ENCODE measurements at places on chromosomes 11 and 22.

GRCh38 chr11:45071232-45071631 is 75.2 kb upstream of the PRDM11 start:
- DNase-seq = no peak

DNA sequence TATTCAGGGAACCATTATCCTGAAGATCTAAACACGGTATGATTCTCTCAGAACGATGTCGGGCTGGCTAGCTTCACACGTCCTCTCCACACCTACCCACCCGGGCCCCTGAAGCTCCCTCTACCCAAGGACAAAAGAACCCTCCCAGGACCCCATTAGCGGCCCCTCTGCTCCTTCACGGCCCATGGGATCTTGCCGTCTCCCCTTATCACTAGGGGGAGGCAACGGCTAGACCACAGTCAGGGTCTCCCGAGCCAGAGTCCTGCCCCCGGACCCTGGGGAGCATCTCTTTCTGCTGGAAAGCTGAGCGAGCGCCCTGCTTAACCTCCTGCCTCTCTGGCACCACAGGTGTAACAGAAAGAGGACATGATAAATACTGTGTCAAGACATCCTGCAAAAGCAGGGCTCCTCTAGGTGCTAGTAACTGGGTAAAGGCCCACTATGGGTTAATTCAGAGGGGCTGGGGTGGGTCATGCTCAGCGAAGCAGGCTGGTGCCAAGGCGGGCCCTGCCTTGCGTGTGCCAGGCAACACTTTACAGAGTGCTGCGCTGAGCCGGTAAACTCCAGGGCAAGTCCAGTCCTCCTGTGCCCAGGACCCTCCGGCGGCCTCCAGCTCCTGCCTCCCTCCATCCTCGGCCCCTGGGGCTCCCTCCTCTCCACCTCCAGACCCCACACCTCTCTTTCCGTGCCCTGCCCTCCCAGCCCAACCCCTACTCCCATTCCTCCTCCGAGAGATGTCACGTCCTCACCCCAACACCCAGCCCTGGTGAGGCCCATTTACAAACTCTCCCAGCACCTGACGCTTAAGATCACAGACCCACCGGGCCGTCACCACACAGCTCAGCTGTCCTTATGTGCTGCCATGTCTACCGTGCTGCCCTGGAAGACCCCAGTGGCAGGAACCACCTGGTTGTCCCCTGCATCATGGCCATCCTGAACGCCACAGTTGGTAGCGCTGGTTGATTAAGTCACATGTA is 3.0 kb downstream of the TOLLIP start:
- no peak for DNase-seq

DNA sequence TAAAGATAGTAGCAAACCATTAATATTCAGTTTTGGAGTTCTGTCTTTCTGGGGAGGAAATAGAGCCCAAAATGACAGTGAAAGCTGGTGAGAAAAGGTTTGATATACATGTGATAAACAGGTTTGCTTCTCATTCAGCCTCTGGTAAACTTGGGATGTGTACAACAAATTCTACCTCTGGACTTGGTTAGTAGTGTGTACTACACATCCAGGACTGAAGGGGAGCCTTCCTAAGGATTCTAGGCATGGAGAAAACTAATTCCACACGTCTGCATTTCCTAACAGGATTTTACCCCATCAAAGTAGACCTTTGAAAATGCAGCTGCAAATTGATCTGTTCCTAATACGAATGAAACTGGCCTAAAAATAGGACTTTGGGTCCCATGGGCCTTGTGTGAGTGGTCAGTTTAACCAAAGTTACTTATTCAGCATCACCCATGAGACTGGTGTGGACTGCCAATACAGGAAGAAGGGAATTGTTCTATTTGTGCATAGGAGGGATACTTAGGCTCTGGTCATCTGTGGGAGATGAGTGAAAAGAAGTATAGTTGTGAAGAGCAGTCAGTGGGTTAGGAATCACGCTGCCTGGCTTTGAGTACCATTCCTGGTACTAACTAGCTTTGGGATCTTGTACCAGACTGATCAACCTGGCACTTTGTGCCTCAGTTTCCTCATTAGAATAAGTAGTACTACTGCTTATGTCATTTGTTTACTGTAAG is 74.2 kb downstream of the YAP1 start:
- no peak for DNase-seq

GRCh38 chr22:23565915-23566704 is 14.0 kb downstream of the IGLL1 start:
- DNase-seq = peak; percentile 59

DNA sequence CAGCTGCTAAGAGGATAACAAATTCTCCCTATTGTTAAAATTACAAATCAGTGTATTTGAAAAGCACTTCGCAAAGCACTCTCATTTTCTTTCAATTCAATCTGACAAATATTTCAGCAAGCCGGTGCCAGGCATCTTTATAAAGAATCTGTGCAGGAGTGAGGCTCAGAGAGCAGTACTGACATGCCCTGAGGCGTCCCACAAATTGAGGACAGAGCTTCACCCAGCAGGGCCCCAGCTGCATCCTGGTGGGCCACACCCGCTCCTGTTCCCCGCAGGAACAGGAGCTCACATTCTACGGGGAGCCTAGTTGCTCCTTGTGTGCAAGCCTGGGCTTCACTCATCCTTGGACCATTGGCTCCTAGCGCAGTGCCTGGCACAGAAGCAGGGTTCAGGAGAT is 60.9 kb upstream of the EIF3D start:
- DNase-seq = no peak

DNA sequence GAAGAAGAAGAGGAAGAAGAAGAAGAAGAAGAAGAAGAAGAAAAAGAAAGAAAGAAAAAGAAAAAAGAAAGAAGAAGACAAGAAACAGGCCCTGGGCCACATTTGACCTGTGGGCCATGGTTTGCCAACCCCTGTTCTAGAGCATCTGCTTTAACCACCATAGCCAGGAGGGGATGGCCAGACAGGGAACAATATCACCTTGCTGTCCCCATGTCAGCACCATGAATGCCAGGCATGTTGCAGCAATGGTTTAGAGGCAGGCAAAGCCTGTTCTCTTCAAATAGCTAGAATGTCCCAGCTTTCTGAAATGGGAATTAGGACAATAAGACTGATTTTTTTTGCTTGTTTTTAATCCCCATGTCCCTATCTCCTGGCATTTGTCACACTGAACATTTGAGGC is 338.6 kb upstream of the PLET1 start:
- no peak for DNase-seq

- no peak for DNase-seq
Measured at GRCh38 chr22:22598144-22598543, 39.1 kb upstream of the PRAME start.

- DNase-seq = peak; percentile 57
Measured at GRCh38 chr11:75233754-75234172, 6.8 kb upstream of the TPBGL start.

DNA sequence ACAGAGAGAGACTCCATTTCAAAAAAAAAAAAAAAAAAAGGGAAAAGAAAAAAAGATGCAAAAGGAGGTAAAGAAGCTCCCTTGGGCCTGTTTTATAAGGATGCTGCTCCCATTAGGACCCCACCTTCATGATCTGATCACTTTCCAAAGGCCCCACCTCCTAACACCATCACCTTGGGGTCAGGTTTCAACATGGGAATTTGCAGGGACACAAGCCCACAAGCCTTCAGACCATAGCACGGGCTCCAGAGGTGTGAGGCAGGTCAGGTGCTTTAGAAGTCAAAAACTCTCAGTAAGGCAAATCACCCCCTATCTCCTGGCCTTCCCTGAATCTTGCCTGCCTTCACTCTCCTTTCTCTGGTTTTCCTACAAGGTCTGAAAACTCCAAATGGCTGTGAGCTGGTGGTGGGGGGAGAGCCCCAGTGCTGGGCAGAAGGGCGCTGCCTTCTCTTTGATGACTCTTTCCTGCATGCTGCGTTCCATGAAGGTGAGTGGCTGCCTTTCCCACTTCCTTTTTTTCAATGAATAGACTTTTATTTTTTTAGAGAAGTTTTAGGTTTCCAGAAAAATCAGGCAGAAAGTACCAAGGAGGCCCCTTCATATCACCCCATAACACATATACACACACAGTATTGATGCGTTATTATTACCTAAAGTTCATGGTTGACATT is 13.2 kb downstream of the ASPHD2 start:
- no peak for DNase-seq

DNA sequence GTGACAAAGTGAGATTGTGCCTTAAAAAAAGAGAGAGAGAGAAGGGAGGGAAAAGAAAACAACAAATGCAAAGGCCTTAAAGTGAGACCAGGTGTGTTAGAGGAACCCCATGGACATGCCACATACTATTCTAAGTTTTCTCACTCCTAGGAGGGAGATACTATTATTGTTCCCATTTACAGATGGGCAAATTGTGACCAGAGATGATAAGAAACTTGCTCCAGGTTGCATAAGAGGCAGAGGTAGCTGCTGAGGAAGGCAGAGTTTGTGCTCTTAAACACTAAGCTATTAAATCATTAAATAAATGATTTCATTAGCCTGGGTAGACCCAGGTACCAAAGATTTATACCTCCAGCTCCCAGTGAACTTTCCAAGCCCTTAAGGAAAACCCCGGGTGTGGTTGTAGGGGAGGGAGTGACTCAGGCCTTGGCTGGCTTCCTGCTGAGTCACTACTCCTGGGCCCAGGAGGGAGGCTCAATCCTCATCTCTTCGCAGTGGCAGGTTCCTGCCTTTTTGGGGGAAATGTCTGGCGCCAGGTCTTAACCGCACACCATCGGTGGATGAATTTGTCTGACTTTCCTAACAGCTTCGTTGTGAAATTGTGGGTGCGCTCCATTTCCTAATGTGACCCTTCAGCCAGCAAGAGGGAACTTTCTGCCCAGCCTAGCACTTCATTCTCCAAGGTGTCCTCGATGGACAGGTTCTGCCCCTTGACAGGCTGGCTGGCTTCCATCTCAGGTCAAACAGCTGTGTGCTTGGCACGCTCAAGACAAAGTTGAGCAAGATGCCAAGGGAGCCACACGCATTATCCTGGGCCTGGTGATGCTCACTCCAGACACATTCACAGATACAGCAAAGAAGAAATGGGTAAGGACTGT is 33.4 kb upstream of the PTPRJ start:
- no peak for DNase-seq

- no peak for DNase-seq
Measured at GRCh38 chr22:39665661-39666431, 95.3 kb downstream of the CACNA1I start.

GRCh38 chr22:46085828-46086576 is 64.3 kb upstream of the PPARA start:
- DNase-seq = no peak

- DNase-seq = no peak
Measured at GRCh38 chr11:20610825-20611224, 11.4 kb downstream of the SLC6A5 start.

DNA sequence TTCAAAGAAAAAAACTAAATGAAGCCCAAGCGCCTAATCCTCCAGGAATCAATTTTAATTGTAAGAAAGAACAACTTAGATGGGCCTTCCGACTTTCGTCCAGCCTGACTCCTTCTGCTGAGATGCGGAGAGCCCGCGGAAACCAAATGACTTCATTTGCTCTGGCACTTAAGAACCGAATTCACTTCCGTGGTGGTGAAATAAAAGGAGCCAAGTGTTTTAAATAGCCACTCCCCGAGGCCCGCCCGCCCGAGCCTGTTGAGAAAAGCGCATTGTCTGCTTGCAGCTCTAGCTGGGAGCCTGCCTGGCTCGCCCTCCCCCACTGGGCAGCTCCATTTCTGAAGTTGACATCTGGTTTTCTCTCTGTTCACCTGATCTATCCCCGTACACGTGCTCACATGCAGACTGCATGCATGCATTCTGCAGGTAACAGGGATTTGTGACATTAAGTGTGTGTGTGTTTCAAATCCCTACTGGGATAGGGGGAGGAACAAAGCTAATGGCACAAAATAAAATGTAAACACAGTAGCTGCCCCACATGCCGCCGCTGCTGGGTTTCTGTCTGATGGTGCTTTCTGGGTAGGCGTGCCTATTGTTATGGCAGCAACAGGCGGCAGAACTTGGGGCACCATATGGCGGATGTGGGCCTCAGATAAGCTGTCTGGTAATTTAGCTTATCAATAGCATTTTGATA is 6.2 kb downstream of the TEAD1 start:
- DNase-seq = no peak

DNA sequence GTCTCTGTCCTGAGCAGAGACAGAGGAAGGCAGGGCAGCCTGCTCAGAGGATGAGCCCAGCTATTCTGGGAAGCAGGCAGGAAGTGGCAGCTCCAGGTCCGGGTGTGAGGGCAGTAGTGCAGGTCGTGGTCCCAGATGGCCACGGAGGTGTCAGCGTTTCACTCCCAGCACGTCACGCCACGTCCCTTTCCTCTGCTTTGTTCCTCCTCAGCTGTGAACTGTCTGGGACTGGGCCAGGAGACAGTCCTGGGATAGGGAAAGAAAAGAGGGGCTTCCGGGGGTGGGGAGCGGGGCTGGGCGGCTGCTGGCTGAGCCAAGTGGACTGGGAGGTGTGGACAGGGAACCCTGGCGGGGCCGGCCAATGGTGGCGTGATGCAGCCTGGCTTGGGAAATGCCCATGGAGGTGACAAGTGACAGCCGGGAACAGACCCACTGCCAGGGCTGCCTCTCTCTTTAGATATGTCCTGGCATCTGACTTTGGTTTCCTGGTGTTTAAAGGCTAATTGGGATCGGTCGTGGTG is 64.7 kb downstream of the KCNQ1 start:
- DNase-seq = peak; percentile 39

DNA sequence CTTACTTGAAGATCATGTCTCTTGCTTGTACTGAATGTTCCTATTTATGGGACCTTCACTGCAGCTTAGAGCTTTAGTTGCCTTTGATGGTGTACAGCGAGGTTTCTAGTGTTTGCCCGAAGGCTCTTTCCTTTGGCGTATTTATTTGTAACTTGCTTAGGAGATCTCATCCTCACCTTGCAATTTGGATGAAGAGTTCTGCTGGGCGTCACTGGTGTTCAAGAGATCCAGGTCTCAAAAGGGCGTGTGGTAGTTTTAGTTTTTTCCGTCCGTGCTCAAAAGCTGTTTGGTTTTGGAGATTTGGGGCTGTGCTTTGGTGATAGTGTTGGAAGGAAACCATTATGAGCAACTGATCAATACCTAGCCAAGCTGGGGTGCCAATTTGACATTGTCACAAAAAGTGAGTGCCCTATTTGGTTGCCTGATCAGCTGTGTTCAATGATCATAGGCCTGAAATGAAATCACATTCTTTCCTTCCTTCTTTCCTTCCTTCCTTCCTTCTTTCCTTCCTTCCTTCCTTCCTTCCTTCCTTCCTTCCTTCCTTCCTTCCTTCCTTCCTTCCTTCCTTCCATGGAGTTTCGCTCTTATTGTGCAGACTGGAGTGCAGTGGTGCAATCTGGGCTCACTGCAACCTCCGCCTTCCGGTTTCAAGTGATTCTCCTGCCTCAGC is 69.7 kb upstream of the GRAMD1B start:
- DNase-seq = no peak

GRCh38 chr11:58629857-58630256 is 7.4 kb downstream of the CNTF start:
- DNase-seq = no peak

- DNase-seq = no peak
Measured at GRCh38 chr11:14852571-14853177, 39.4 kb downstream of the CYP2R1 start.

- no peak for DNase-seq
Measured at GRCh38 chr11:91312541-91312940, 912.1 kb upstream of the FAT3 start.

- DNase-seq = no peak
Measured at GRCh38 chr11:108824545-108824944, 159.7 kb downstream of the DDX10 start.
